ENCODE measurements at places on chromosomes 13 and 19. TPM values are rescaled to one million over a fixed set of nuclear protein-coding genes. Genes with fewer than 3 reads are reported as not detected.

Gene ZNF99
- total RNA-seq: 0.19 TPM

Gene CEACAM4
- total RNA-seq: 0.31 TPM

- no peak for DNase-seq
These were observed 57.9 kb downstream of the CHST8 start for GRCh38 chr19:33679696-33680095.

DNA sequence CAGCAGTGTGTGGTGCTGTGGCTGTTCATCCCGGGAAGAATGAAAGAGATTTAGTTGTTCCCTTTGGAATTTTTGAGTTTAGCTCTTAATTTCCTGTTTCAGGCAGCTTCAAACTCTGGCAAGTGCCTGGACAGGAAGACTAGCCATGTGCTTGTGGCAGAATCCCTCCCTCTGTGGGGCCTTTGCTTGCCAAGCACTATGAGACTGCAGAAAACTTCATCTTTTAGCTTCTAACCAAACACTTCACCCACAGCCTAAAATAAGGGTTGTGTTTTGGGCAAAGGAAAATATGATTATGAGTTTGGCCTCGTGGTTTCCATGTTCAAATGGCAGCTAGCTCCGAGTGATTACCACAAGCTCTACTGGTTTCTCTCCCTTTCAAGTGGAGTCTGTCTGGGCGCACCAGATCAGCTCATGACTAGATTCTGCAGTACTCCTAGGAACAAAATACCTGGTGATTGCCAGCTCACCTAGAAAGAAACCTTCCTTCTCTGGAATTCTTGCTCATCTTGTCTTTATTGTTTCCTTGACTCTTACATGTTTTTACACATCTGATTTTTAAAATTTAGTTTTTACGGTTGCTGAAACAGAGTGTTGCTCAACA, 707.5 kb downstream of the SLITRK6 start:
- no peak for DNase-seq

DNA sequence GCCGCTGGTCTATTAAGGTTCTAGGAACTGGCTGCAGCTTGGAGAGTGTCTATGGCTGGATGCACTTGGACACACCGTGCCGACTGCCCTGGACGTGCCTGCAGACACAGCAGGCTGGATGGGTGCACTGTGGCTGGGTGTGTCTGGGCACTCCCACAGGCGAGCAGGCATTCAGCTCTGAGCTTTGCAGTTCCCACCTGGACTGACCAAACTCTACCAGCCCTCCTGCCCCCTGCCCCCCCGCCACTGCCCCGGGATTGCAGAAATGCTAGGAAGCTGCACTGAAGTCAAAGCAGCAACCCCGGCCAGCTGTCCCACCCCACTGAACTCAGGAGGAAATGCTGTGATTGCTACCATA, 7.0 kb upstream of the LRP3 start:
- DNase-seq: no peak

- no peak for DNase-seq
These were observed 194.3 kb downstream of the TEX29 start for GRCh38 chr13:111514610-111515306.

- no peak for DNase-seq
These were observed 29.5 kb downstream of the PCDH9 start for GRCh38 chr13:67200605-67201004.

- no peak for DNase-seq
These were observed 35.0 kb upstream of the CACTIN start for GRCh38 chr19:3661284-3662238.

- DNase-seq: no peak
These were observed 27.5 kb downstream of the C19orf81 start for GRCh38 chr19:50676625-50677197.
